ENCODE measurements at places on chromosomes 5 and 9.

GRCh38 chr9:76453785-76454184 lies 5.2 kb upstream of the GCNT1 start:
- no peak for DNase-seq

DNA sequence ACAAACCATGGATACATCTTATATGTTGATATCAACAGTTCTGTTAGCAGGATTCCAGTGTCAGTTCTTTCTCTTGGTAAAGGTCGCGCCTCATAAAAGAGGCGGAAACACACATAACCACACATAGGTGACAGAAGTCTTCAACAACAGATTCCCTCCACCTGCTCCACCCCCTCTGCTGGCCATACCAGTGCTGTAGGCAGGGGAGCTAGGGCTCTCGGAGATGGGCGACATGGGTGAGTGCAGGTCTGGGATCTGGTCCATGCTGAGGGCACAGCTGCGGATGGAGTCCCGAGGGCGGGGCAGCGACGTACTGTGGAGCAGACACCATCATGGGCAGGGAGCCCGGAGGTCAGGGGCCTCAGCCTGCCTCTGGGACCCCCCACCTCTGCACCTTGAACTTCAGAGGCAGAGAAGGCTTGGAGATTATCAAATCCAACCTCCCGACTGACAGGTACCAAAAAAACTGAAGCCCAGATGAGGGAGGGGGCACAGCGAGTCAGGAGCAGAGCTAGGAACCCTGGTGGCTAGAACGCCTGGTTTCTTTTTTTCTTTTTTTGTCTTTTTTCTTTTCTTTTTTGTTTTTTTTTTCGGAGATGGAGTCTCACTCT lies 12.0 kb upstream of the TOR2A start:
- no peak for DNase-seq

- no peak for DNase-seq
Measured at GRCh38 chr9:121732886-121733285, 81.5 kb downstream of the DAB2IP start.

DNA sequence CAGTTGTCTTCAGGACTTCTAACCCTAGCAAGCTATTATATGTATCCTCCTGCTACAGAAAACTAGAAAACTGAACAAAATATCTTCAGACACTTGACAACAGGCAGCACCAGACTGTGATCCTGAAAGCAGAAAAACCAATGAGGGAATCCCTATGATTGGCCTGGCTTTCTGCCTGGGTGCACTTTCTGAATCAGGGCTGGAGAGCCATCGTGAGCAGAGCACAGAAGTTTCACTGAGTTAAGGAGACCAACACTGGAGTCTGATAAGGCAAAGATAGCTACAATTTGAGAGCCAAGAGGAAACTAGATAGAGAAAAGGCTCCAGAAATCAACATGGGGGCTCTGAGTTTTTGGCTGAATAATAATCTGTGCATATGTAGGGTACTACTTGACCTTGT lies 106.5 kb downstream of the FANCC start:
- no peak for DNase-seq

- DNase-seq, result no peak
Measured at GRCh38 chr5:89213573-89213972, 330.6 kb upstream of the MEF2C start.
